ENCODE measurements at places on chromosomes 4 and X. TPM values are rescaled to one million over a fixed set of nuclear protein-coding genes. Genes with fewer than 3 reads are reported as not detected.
A peak's percentile ranks its signal among the peaks of the same experiment; 100 is the strongest.

DNA sequence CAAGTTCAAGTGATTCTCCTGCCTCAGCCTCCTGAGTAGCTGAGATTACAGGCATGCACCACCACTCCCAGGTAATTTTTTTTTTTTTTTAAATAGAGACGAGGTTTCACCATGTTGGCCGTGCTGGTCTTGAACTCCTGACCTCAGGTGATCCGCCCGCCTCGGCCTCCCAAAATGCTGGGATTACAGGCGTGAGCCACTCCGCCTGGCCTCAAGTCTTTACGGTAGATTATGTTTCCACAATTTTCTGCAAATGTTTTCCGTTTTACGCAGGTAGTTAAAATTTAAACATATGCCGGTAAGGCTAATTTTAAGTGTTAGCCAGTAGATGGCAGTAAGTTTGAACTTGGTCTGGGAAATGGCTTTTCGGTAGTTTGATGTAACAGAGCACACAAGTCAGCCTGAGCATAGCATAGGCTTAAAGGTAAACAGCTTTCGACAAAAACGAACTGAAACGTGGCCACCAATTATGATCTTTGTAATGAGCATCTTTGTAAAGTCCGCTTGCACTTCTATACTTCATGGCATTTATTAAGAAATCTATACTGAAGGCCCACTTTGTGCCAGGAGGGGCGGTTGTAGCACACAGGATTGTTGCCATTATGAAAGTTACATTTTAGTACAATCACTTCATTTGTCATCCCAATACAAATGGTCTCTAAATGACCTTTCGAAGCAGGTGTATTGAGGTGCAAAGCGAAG, 31.1 kb downstream of the CCKAR start:
- no peak for DNase-seq

DNA sequence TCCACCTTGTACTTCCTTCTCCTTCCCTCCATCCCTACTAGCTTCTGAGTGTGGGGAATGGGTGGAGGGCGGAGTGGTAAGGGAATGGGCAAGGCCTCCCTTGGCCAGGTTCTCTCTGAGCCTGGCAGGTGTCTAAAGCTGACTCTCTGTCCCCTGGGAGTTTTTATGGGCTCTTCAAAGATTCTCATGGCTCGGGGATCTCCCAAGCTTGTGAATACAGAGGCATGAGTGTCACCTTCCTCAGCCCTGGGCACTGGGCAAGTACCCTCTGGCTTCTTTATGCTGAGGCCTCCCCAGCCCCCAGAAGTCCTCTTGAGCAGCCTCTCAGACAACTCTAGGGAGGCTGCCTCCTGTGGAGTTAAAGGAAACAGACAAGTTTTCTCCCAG, 32.5 kb upstream of the DDX3X start:
- no peak for DNase-seq

DNA sequence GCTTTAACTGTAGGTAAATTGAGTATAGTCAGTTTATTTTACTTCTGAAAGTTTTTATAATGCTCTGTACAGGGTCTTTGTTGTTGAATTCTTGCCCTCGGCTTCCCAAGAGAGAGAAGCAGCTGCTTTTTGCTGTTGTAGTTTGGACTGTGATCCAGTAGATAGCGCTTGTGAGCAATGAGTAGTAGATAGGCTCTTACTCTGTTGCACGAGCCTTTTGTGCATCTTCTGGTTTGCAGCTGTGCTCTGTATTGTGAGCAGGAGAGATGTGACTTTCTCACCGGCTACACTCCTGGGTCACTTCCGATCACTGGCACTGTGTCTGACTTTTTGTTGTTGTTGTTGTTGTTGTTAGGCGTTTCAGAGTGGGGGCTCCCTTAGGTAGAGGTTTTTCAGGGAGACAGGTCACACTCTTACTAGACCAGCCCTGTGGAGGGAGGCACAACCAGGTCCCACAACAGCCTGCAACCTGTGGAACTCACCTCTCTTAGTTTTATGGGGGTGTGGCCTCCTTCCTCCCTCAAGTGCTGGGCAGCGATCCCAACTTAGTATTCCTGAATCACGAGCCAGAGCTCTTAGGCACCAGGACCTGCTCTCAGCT, 822.1 kb upstream of the GALNTL6 start:
- no peak for DNase-seq

DNA sequence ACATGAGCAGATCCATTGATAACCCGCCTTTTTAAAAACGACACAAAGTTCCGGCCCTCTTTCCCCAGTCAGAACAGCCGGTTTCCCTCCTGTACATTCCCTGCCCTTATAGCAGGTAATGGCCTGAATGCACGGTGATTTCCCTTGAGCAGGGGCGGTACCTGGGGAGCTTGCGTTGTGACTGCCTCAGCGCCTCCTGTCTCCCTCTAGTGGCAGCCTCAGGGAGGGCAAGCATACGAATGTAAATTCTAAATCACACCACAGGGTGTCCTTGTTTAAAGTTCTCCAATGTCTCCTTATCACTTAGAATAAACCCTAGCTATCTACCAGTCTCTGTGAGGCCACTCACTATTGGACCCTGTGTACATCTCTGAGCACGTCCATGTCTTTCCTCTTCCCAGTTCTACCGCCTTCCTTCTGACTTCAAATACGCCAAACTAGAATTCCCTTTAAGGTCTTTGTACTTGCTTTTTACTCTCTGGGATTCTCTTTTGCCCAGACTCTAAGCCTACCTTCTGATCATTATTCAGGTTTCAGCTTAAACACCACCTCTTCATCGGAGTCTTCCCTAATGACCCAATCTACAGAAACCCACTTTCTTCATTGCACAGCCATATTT, 18.4 kb upstream of the LDB2 start:
- peak; percentile 57 for DNase-seq

DNA sequence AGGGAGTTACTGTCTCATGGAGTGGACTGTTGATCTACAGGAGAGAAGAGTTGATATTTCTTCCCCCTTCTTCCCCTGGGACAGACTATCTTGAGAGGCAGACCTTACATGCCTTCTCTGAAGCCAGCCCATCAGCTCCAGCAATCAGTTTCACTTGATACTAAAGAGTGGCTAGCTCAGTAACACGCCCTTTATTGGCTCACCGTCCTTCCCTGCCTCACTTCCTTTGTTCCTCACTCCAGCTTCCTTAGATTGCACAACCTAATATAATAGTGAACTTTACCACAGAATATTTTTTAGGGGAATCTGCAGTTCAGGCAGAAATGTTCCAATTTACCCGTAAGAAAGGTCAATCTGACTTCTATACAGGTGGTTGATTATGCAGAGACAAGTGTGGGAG, 128.1 kb upstream of the NDP start:
- DNase-seq = no peak

Gene MRPS18C
- total RNA-seq = 35.7 TPM

- DNase-seq = no peak
Observed at GRCh38 chr4:161767116-161767515, 396.7 kb downstream of the FSTL5 start.

GRCh38 chr4:122709236-122709635, 23.3 kb upstream of the BBS12 start:
- no peak for DNase-seq

GRCh38 chr4:75087865-75088264, 154.9 kb downstream of the PARM1 start:
- no peak for DNase-seq

- DNase-seq = no peak
Observed at GRCh38 chr4:15402146-15402545, 25.7 kb upstream of the C1QTNF7 start.

DNA sequence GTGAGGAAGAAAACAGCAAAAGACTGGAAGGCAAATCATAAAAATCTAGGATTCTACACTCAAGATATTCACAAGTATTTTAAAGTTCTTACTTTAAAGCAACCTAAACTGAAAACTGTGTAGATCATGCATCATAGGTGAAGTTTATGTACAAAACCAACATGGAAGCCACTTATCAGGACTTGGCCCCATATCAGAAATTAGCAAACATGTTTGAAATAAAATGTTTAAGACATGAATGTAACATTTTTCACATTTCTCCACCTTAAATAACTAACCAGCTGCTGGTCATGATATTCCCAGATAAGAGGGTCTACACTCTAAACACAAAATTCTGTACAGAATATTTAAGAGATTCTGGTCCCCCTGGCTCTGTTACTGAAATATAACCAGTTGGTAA, 38.5 kb downstream of the APBB2 start:
- DNase-seq = no peak

Measured in T-cell (primary cell).